ENCODE measurements at places on chromosomes 12 and 14.

- no peak for DNase-seq
Measured at GRCh38 chr12:48750215-48750614, 33.7 kb upstream of the CCNT1 start.

DNA sequence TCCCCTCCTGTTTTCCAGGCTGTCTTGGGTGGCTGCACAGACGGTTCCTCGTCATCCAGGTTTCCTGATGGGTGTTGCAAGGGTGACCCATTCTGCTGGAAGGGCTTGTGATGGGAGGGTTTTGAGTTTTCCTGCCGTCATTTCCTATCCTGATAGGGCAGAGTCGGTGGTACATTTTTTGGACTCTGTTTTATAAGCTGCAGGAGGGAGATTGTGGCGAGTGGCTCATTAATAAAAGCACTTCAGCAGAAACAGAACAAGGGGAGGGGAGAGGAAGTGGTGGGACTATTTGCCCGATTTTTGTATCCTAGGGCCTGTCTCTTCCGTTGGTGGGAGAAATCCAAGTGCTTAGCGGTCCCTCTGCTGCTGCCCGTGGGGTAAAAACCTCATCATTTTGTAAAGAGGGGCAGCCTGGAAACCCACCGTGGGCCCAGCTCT lies 40.0 kb downstream of the TSPAN9 start:
- no peak for DNase-seq

DNA sequence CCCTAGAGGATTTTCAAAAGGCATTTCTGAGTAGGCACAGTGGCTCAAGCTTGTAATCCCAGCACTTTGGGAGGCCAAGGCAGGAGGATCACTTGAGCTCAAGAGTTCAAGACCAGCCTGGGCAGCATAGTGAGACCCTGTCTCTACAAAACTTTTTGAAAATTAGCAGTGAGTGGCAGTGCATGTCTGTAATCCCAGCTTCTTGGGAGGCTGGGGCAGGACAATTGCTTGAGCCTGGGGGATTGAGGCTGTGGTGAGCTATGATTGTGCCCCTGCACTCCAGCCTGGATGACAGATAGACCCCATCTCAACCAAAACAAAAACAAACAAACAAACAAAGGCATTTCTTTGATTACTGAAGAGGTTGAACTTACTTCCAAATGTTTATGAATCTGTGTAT lies 201.4 kb downstream of the KIF26A start:
- DNase-seq = no peak

DNA sequence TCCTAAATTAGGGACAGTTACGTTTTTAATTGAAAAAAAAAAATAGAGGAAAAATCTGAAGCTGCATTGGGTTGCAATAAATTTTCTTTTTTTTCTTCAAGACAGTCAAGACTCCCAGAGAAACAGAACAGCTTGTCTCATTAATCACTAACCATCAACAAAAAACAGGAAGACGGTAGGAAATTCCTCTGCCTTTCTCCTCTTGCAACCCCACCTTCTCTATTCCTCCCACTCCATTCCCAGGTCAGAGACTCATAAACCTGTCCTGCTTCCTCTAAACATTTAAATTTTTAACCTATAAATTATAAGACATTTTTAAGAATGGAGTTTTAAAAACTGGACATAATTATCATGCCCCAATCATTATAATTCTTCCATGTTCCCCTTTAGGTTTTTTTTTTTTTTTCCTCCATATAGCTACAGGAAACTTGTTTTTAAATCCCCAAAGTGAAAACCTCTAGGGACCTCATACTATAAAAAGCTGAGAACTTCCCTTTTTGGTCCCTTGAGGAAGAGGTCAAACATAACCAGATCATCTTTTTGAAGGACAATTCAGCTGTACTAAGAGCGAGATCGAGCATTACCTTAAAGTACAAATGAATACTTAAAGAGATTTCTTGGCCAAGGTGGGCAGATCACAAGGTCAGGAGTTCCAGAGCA lies 36.0 kb downstream of the CPM start:
- no peak for DNase-seq

DNA sequence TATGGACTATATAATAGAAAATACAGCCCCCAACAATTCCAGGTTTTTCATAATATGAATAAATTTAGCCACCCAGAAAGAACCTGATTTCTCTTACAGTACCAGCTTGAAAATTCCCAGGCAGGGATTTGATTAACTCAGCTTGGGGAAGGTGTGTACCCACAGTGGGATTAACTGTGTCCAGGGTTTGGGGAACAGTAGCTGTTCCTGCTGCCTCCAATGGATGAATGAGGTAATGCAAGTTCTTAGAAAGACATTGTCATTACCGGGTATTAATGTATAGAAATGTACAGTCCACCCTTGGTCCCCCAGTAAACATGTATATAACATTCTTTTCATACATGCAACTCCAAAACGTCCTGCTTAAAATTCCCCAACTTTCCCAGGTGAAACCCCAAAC lies 115.6 kb downstream of the LRIG3 start:
- no peak for DNase-seq
